ENCODE measurements at places on chromosomes 2 and 18.

DNA sequence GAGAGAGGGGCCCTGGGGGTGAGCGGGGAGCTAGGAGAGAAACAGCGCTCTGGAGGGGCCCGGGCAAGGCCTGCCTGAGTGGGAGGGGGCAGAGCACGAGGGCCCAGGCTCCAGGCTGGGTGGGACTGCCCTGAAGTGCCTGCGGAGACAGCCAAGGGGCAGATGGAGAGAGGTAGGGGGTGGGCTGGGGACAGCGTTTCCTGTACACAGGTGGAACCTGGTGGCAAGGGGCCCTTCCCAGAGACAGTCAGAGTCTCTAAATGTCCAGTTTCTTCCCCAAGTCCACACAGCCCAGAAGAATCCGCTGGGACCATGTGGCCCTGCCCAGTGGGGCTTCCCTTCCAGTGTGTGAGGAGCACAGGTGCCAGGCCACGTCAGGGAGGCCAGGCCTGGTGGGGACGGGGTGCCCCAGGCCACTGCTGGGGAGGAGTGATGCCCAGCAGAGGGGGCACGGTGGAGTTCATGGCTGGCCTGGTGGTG is 1.7 kb upstream of the GPR35 start:
- no peak for DNase-seq

GRCh38 chr2:205138735-205139134 is 543.6 kb upstream of the NRP2 start:
- no peak for DNase-seq

GRCh38 chr2:23363831-23364230 is 21.1 kb upstream of the KLHL29 start:
- no peak for DNase-seq

DNA sequence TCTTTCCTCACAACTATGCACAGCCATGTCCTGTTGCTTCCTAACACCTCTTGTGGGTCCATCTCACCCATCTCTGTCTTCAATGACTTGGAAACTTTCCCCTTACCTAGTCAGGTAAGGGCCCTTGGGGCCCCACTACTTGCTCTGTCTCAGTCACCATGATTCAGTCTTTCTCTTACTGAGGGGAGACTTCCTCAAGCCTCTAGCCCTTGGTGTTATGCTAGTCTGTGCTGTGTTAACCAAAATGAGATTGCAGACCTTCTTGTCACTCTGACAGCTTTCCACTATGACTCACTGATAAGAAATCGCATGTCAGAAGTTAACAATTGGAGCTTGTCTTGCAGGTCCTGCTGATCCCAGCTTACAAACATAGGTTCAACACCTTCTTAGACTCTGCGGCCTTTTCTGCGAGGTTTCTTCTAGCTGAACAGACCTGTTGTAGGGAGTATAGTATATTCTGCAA is 65.3 kb downstream of the WDR75 start:
- no peak for DNase-seq

- DNase-seq = no peak
These were observed 116.2 kb downstream of the TANC1 start for GRCh38 chr2:159084384-159085370.

- DNase-seq = no peak
These were observed 65.0 kb upstream of the ZNF236 start for GRCh38 chr18:76757335-76757734.

DNA sequence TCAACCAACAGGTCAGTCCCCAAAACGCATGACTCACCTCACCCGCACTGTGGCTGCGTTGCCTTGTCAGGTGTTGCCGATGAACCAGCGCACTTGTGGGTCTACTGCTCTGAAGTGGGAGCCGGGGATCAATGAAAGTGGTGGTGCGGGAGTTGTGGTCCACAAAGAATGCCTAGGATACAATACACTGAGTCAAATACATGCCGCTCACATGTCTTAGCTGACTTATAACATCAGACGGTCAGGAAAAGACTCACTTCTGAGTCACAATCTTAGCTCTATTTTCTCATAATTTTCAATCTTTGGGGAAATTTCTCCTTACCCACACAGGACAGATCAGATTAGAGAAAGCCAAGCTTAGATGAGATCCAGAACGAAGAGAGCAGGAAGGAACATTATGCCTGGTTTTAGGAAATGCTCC is 107.1 kb upstream of the STK17B start:
- no peak for DNase-seq

- no peak for DNase-seq
These were observed 80.4 kb downstream of the MYOM1 start for GRCh38 chr18:3139406-3139805.

- DNase-seq = no peak
These were observed 100.3 kb upstream of the MSTN start for GRCh38 chr2:190162851-190163250.

- no peak for DNase-seq
These were observed 56.4 kb downstream of the RTP5 start for GRCh38 chr2:241925821-241926441.

- DNase-seq = no peak
These were observed 105.6 kb upstream of the FHL2 start for GRCh38 chr2:105504459-105504858.

- no peak for DNase-seq
These were observed 19.0 kb upstream of the ESPNL start for GRCh38 chr2:238081150-238081549.

- peak; percentile 48 for DNase-seq
These were observed 220.8 kb downstream of the GULP1 start for GRCh38 chr2:188512456-188512855.

DNA sequence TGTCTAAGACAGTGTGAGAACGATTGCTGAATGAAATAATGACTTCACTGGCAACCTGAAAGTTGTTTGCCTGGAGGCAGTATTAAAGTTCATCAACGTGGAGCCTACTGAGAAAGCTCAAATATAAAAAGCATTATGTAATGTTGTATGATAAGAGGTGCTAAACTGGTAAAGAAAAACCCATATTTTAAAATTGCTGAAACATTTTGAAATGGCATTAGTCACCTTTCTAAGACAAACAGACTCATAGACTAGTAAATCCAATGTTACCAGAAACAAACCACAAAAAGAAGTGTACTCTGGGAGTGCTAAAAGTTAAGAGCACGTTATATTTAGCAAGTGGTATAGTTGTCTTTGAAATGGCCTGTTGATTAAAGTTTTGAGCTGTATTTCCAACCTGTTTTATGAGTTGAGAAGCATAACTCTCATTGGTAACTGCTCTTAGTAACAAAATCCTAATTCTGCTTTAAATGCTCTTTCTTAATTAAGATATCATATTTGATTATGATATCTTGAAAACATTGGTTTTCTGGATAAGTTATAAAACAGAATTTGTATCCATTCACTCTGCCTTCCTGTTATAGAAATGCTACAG is 62.7 kb downstream of the CYP1B1 start:
- DNase-seq = no peak

GRCh38 chr18:79322441-79322840 is 73.3 kb upstream of the NFATC1 start:
- DNase-seq = no peak

GRCh38 chr2:9952286-9952737 is 819 bp downstream of the GRHL1 start:
- DNase-seq = no peak

Data from SHP77 (cell line).